ENCODE measurements at places on chromosomes 5 and 9.
A peak's percentile ranks its signal among the peaks of the same experiment; 100 is the strongest.

DNA sequence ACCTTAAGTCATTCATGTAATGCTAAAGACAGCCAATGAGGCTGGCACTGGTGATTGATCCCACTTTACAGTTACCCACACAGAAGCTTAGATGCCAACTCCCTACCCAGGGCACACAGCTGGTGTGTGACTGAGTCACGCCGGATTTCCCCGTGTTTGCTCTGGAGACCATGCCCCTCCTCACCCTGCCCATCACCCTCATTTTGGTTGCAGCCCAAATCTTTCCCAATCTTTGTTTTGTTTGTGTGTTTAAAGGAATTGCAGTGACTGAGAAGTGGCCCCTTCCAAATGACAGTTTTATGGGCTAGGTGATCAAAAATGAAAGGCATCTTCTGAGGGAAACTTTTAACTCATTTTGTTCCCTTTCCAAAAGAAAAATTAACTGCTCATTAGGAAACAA is 10.9 kb downstream of the FBXL7 start:
- DNase-seq, result no peak

DNA sequence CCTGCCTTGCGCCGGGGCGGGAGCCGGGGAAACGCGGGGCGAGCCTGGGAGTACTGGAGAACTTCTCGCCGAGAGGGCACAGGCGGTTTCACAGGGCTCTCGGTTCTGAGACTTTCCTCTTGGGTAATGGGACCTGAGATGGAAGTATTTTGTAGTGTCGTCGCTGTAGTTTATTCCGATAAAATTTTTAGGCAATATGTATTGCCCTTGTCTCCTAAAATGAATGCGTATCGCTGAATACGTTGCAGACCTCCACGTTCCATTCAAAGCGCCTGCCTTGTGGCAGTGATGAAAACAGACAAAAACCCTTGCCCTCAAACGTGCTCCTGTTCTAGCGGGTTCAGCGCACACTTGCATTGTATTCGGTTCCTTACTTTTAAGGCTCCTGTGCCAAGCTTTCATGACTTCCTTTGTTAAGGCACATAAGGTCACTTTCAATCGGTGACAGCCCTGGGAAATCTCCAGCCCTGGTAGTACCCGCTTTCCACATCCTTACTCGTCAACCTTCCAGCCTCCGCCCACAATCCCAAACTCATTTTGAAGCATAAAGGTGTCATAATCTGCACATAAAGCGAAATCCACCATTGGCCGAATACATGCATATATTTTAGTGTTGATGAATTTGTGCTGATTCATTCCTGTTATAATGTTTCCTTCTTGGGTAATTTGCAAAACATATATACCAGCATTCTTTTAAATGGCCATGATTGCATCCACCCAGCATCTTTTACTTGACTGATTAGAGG is 694 bp downstream of the RMI1 start:
- DNase-seq, result peak; percentile 56

GRCh38 chr9:110502842-110503241 is 76.7 kb downstream of the SVEP1 start:
- no peak for DNase-seq

GRCh38 chr9:133476941-133477340 is 2.0 kb downstream of the SLC2A6 start:
- no peak for DNase-seq

DNA sequence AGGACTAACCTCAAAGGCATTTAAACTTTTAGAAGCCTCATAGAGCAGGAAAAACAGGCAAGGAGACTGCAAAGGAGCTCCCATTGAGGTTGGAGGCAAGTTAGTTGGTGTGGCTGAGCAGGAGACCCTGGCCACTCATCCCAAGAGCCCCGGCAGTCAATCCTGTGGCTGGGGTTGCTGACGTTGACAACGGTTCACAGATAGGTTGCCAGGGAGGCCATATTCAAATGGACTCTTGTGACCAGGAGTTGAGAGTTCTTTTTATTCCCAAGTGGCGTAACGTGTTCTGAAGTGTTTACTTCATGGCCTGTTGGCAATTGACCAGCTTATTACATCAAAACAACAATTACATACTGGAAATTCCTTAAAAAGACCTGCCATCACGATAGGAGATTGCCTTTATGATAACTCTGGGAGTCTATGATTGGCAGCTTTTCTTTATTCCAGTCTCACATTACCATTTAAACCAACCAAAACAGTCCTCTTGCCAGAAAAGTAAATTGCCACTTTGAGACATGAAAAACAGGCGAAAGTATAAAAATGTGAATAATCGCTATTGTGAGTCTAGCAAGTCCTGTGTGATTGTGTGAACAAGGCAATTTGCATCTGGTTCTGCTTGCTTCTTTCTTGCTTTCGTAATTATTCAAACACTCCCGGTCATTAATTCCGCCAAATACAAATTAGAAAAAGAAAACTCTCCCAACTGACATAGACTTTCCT is 394.9 kb downstream of the MED10 start:
- no peak for DNase-seq

Data from activated CD4-positive, alpha-beta T cell treated with anti-CD3 and anti-CD28 coated beads, Interleukin-10, Interleukin-2, amounts not matched to agents 100 ng/mL and 50 ng/mL, durations not matched to agents 16 hours and 8 hours (primary cell).